ENCODE measurements at places on chromosomes 6 and 20. TPM values are rescaled to one million over a fixed set of nuclear protein-coding genes. Genes with fewer than 3 reads are reported as not detected.

Gene FKBP5
- 1.9 TPM for total RNA-seq

Gene RUNX2
- 4.4 TPM for total RNA-seq

Gene PM20D2
- 3.0 TPM for total RNA-seq

Gene PHACTR3
- not detected for total RNA-seq

Gene LY86
- not detected for total RNA-seq

Gene SOX18
- total RNA-seq = not detected

Gene HTR1E
- not detected for total RNA-seq

Gene MAPK13
- 6.6 TPM for total RNA-seq

DNA sequence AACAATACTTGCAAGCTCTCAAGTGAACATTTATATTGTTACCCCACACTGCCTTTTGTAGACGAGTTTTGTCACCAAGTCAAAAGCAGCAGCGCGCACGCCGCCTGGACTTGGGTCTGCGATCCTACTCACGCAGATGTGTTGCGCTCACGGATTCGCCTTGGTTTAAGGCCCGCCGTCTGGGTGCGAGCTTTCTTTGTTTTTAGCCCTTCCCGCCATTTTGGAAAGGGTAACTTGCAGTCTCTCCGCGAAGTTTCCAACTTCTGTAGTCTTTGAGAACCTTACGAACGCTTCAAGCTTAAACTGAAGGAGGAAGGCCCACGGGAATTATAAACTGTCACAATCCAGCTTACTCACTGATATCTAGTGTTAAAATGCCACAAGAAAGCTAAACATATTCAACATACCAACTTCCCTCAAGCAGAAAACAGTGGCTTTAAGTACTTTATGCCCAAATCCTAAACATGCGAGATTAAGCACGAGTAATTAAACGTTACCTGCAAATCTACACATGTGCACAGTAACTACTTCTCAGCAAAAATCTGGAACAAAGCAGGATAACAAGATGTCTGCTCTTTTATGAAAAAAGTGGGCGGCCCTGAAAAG, 80.4 kb upstream of the BTN3A2 start:
- DNase-seq = peak; percentile 87

DNA sequence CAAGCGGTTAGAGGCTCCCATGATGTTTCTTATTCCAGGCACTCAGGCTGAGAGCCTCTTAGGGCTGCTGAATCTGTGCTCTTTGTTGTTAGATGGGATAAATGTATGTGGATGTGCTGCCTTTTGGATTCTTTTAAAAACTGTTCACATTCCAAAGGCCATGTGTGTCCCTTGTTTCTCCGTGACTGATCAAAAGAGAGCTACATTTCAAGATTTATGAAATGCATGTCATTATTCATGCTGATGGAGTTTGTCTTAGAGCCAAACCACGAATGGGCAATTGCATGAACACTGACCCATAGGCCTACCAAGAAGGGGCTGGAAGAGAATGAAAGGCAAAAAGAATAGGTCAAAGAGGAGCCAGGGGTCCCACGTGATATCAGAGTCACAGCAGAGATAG, 104.9 kb upstream of the TSHZ2 start:
- DNase-seq = no peak

DNA sequence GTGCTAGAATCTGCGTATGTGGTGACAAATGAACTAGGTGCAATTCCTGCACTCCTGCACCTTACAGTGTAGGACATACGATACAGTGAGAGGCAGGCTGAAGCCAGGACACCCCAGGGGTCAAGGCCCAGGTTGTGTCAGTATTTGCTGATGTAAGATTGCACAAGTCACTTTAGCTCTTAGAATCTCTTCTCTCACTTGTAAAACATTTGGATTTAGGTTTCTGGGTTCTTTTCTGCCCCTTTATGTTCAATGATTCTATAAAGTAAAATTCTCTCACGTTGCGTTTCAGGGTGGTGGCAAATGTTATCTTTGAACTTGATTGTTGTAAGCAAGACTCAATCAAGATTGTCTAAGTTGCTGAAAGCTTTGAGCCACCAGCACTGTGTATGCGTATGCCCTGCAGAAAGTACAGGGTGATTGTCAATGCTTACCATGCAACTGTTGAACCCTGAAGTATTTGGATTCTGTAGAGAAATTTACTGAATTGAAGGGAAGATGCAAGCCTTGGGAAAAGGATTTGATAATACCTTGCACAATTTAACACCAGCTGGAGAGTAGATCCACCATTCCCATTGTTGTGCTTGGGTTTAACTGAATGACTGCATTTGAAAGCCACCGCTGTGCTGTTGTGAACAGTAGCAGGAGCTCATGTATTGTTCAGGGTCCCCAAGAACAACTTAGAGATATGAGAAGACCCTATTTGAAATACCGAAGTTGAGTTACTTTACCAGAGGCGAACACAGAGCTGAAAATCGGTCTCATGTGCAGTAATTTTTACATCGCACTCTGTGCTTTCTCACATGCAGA, 106.1 kb upstream of the CITED2 start:
- DNase-seq = no peak

GRCh38 chr6:110878751-110879522, 4.4 kb downstream of the AMD1 start:
- peak; percentile 63 for DNase-seq

- DNase-seq = no peak
These were observed 9.9 kb downstream of the ZFP57 start for GRCh38 chr6:29671026-29671425.

DNA sequence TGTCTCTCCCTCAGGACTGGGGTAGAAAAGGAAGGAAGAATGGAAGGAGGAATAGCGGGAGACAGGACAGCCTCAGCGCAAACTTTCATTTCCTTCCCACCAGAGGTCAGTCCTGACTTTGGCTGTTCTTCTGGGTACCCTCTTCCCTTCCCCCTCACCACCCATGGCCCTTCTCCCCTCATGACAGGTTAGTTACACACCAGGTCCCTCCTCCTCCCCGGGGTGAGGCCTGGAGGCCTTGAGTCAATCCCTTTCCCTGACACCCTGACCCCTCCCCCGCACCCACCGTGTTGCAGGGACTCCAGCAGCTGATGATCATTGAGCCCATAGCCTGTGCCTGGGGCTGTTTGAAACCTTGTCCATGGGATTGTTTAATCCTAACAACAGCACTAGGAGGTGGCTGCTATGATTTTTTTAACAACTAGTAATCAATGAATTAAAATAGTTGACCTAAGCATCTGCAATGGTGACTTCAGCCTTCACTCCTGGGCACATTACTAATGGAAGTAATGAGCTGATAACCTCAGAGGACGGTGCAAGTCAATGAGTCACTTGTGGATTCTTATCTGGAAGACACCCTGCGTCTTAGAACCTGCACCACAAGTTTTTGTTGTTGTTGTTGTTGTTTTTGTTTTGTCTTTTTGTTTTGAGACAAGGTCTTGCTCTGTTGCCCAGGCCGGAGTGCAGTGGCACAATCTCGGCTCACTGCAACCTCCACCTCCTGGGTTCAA, 46.6 kb upstream of the CCDC167 start:
- no peak for DNase-seq

GRCh38 chr6:37830225-37830624, 10.7 kb downstream of the ZFAND3 start:
- DNase-seq = no peak

GRCh38 chr6:49531774-49532569, 18.5 kb upstream of the C6orf141 start:
- peak; percentile 79 for DNase-seq

- DNase-seq = peak; percentile 82
These were observed 78.5 kb upstream of the AHI1 start for GRCh38 chr6:135576055-135576454.

DNA sequence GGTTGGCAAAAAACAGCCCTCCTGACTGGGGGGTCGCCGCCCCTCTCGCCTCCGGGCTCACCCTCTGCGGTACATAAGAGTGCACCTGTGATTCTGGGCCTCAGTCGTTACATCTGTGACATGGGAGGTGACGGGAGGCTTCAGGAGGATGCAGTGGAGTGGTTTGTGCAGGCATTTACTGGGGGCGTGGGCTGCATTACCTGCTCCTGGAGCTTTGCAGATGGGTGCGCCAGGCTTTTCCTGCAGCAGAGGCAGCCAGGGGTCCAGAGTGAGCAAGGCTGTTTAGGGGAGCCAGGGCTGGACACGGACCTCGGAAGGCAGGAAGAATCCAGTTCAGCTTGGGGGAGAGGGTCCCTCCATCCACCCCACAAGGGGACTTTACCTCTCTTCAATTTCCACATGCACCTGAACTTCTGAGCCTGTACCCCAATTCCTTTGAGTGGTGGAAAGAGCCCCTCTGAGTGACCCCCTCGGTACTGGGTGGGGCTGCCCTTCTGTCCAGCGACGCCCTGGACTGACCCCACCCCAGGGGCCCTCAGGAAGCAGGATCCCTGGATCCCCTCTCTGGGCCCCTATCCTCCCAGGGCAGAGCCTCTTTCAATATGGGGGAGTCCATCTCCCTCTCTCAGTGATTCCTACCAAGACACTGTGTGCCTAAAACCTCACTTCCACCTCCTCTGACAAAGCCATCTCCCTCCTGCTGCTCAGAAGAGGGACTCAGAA, 134.0 kb downstream of the TAF4 start:
- no peak for DNase-seq

DNA sequence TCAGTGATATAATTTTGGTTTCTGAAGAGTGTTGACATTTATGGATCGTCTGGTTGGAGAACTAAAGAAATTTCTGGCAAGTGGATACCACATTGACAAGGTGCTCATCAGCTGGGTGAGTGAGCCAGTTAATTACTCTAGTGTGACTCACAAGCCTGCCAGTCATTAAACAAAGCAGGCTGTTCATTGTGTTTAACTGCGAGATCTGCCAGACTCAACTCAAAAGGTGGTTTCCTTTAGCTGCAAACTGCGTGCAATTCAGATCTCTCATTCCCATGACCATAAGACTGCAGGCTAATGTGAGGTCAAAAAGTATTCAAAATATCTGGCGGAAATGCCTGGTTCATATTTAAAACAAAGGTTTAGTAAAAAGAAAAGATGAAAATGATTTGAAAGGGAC, 32.5 kb upstream of the IYD start:
- DNase-seq = peak; percentile 56

- no peak for DNase-seq
These were observed 234.8 kb downstream of the NRN1 start for GRCh38 chr6:5771759-5772390.

DNA sequence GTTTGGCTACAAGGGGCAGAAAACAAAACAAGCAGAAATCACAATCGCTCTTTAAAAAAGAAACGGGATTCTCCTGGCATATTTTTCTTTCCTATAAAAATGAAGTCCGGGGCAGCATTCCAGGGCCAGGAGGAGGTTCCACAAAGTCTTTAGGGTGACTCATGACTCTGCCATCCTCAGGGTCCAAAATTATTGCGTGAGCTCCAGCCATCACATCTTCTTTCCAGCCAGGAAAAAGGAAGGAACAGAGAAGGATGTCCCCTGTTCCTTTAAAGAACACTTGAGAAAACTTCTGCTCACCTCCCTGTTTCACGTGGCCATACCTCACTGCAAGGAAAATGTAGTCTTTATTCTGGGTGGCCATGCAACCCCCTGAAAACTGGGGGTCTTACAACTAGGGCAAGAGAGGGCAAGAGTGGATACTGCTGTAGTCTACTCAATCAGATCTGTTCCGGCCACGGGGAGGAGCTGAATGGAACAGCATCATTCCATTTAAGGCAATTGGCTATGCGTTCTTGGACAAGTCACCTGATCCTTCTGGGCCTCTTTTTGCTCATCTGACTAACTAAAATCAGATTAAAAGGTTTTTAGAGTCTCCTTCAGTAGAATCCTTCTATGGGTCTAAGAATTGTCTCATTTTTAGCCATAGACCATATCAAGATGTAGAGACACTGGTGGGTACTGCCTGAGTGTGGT, 49.4 kb downstream of the CTCFL start:
- DNase-seq = no peak

DNA sequence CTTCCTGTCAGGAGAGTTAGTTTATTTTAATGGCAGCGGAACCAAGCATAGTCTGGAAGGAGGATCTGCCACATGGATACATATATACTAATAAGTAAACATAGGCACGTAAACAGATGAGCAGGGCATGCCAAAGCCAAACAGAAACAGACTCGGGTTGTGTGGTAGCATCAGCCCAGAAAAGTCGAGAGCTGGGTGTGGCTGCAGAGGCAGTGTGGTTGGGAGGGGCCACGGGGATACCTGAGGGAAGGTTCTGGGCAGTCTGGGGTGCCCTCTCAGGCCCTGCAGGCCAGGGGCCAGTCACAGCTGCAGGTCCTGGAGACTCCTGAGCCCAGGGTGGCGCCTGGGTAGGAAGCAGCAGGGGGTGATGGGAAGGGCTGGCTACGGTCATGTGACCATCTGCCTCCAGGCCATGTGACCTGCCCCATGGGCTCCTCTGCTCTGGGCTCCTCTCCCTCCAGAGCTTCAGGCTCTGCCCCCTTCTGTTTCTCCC, 42.8 kb upstream of the MRPS10 start:
- DNase-seq = no peak

DNA sequence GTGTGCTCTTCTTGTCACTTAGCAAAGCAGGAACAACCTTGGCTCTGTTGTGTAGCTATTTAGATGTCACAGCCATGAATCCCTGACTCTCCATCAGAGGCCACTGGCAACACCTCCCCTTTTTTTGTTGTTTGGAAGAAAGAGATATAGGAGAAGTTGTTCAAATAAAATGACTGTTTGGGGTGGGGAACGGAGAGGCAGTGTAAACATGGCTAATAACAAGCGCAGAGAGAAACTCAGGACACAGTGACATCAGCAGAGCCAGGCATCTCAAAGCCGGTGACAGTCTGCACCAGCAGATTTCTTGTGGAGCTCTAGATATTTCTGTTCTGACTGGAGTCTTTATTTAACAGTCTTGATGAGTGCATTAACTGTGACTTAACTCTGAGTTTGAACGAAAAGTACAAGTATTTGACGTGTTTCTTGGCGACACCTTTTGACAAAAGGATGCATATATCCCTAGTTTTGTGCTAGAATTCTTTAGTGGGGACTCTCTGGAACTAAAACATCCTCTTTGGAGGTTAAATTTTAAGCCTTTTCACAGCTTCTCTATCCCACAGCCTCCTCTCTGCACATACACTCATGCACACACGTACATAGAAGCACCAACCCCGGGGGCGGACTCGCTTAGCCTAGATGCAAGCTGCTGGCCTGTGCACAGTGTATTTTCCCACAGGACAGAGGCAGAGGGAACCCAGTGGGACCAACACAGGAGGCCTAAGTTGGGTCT, 53.8 kb downstream of the ADAT2 start:
- peak; percentile 34 for DNase-seq

DNA sequence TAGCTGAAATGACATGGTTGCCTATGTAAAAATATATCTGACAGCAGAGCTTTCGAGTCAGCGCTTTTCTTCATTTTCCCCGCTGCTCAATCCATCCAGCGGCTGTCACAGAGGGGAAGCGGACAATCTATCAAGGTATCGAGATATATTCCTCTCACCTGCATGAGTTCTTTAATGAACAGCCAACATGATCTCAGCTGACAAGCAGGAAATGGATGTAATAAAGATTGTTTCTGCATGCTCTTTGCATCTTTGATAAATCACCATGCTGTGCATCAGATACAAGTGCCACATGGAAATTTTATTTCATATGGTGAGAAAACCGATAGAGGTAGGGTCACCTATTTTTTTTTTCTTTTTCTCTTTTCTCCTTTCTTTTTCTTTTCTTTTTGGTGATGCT, 602.3 kb upstream of the MMS22L start:
- no peak for DNase-seq

Measured in GM23248 (cell line).